Activated T-helper 1 cell treated with anti-CD3 and anti-CD28 coated beads, Interleukin-12 subunit alpha, Interleukin-12 subunit beta, Interleukin-2, Interleukin-4 antibody, amounts not matched to agents 30 ng/mL and 10 ng/mL and 1 ng/mL, durations not matched to agents 14 hours and 24 hours and 36 hours (primary cell): ENCODE measurements at places on chromosomes 16 and 17. TPM values are rescaled to one million over a fixed set of nuclear protein-coding genes. Genes with fewer than 3 reads are reported as not detected.

Gene TAX1BP3
- 29.3 and 30.1 TPM in 2 replicates for total RNA-seq

GRCh38 chr16:58197314-58198012 lies 443 bp downstream of the CSNK2A2 start:
- H3K4me3 ChIP-seq, result peak overlapping the region; percentile 92
- peaks cover 35% of the 10 kb centered on the region for H3K36me3 ChIP-seq
- H3K27me3 ChIP-seq, result peaks cover 6% of the 10 kb centered on the region
- peak overlapping the region; percentile 79 for H3K27ac ChIP-seq

DNA sequence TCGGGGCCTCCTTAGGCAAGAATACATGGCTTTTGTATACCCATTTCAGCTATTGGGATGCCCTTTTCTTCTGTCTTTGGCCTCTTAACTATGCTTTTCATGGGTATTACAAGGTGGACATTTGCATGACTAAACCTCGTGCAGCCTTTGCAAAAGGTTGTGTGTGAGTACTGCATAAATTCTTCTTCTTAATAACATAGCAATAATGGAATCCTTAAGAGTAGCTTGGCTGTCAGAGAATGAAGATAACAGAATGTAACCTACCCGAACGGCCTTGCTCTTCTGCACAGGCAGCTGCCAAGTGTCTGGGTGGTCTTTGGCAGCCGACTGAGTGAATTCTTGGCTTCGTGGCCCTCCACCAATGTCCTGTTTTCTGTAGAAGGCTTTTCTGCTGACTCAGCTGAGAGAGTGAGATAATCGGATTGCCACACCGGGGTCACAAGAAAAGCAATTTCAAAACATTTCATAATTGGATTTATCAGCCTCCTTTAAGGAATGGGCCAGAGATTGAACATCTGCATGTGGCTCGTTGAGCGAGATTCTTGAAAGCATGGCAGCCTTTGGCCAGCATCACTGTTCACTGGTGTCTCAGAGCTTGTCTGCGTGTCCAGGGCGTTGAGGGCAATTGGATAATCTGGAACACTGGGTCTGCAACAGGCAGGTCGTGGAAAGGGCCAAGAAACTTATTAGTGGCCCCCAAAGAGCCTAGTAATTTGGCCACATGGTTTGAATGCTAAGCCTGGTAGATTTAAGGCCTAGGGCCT lies 13.4 kb downstream of the IRF8 start:
- H3K27me3 ChIP-seq, result peaks cover 2% of the 10 kb centered on the region
- H3K4me1 ChIP-seq, result peaks cover 15% of the 10 kb centered on the region
- peaks cover 54% of the 10 kb centered on the region for H3K36me3 ChIP-seq
- H3K27ac ChIP-seq, result no peak overlapping the region

DNA sequence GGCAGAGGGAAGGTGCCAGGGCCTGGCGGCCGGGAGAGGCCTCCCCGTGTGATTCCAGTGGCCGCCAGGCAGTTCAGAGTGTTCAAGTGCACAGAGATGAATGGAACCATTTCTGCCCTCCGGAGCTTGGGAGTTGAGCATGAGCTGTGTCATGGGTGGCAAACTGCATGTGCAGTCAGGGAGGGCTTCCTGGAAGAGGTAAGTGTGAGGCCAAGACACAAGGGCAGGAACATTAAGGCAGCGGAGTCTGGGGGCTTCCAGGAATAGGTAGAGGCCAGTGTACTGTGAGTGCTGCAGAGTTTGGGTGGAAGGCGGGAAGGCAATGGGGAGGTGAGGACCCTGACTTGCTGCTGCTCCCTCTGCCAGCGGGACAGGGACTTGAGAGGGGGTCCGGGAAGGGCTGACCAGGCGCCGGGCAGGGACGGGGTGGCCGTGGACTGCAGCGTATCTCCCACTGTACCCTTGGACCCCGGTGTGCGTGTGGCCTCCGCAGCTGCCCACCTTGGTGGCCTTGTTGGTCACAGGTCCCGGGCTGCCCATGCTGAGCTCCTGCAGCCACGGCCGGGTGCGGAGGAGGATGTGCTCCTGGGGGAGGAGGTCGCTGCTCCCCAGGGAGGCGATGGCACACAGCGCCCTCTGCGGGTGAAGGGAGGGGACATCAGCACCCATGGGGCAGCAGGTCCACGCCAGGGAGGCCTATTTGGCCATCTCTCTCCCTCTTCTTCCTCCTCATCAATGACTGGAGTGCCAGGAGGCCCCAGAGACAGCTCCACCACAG lies 7.5 kb upstream of the CEP131 start:
- H3K4me1 ChIP-seq, result peaks cover 8% of the 10 kb centered on the region
- no peak for DNase-seq

DNA sequence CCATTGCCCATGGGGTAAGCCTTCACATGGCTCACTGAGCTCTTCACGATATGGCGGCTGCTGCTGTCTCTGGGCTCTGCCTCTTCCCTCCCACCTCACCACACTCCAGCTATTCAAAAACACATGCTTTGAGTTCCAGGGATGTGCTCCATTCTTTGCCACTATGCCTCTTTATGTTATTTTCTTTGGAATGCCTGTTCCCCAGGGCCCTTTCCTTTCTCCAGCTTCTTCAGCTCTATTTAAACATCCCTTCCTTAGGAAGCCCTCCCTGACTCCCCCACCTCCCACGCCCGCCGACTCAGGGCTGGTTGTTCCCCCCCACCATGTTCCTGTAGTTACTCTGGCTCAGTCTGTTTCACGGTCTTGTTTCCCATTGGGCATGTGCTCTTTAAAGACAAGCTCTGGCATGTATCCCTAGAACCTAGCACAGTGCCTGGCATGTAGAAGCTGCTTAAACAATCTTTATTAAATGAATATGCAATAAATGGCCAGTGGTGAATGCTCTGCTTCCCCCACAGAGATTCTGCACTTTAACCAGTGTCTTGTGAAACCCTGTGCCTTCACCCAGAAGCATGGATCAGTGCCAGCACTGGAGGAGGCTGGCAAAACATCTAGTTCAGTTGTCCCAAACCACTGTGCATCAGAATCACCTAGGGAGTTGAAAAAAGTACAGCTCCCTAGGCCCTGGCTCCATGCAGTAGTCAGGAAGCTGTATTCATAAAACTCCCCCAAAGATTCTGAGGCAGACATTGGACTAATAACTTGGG lies 6.9 kb downstream of the MYCBPAP start:
- H3K27me3 ChIP-seq, result peaks cover 2% of the 10 kb centered on the region
- H3K36me3 ChIP-seq, result peaks cover 2% of the 10 kb centered on the region
- peaks cover 34% of the 10 kb centered on the region for H3K4me1 ChIP-seq
- no peak overlapping the region for H3K4me3 ChIP-seq
- no peak overlapping the region for H3K27ac ChIP-seq

DNA sequence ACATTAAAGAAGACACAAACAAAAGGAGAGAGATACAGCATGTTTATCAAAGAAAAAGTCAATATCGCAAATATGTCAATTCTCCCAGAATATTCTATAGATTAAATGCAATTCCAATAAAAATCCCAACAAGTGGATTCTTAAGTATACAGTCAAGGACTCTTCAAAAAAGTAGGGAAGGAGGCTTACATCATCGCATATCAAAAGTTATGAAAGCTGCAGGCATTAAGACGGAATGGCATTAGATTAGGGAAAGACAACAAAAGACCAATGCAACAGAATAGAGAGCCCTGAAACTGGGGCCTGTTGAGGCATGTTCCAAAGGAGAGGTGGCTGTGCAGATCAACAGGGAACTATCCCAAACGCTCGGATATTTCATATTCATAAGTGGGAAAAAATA lies 76.0 kb downstream of the MARCHF10 start:
- H3K27me3 ChIP-seq, result peaks cover 61% of the 10 kb centered on the region
- no peak for DNase-seq
- H3K4me3 ChIP-seq, result no peak overlapping the region
- H3K27ac ChIP-seq, result no peak overlapping the region

GRCh38 chr16:87033021-87033471 lies 284.1 kb downstream of the C16orf95 start:
- H3K36me3 ChIP-seq, result no peaks in the 10 kb centered on the region
- no peak for DNase-seq
- H3K27ac ChIP-seq, result no peak overlapping the region
- no peak overlapping the region for H3K4me3 ChIP-seq
- peaks cover 2% of the 10 kb centered on the region for H3K27me3 ChIP-seq
- no peaks in the 10 kb centered on the region for H3K4me1 ChIP-seq
